ENCODE measurements at places on chromosomes 11 and 22. TPM values are rescaled to one million over a fixed set of nuclear protein-coding genes. Genes with fewer than 3 reads are reported as not detected.
A peak's percentile ranks its signal among the peaks of the same experiment; 100 is the strongest.

- peak; percentile 57 for DNase-seq
Measured at GRCh38 chr11:88337987-88338668, 592 bp upstream of the CTSC start.

The SLC22A9 gene
- total RNA-seq: not detected

GRCh38 chr11:75782540-75783263, 14.1 kb downstream of the DGAT2 start:
- no peak for DNase-seq

DNA sequence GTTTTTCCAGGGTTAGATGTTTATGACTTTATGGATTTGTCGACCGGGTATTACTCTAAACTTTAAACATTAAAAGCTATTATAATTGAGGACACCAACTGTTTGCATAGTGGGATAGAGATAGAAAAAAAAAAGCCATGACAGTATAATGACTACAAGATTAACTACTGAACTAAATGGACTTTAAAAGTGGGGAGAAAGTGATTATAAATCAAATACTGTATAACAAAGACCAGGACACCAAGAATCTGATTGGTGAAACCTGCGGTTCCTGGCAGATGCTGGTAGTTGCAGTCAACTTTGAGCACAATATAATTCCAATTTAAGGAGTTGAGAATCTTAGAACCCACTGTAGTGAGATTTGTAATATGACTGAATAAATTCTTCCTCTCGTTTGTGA, 2.5 kb downstream of the CRKL start:
- DNase-seq: peak; percentile 12

- DNase-seq: no peak
Measured at GRCh38 chr11:87739261-87739660, 436.0 kb downstream of the RAB38 start.

DNA sequence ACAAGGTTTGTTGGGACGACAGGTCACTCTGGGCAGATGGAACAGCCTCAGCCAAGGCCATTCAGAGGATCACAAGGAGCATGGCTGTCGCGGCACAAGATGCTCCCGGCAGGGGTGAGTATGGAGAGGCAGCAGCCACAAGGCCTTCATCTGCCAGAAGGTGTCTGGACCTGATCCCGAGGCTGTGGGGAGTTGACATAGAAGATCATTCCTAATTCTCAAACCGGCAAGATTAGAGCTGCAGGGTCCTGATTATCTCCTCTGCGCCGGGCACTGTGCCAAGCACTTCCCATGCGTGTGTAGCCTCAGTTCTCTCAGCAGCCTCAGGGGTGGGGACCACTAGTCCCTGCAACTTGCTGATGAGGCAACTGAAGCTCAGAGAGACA, 32.3 kb upstream of the RFPL3 start:
- DNase-seq: peak; percentile 16

GRCh38 chr11:112185883-112186282, 10.6 kb downstream of the BCO2 start:
- peak; percentile 22 for DNase-seq

The OR6A2 gene
- 0.10 TPM for total RNA-seq

The PRAME gene
- not detected for total RNA-seq

DNA sequence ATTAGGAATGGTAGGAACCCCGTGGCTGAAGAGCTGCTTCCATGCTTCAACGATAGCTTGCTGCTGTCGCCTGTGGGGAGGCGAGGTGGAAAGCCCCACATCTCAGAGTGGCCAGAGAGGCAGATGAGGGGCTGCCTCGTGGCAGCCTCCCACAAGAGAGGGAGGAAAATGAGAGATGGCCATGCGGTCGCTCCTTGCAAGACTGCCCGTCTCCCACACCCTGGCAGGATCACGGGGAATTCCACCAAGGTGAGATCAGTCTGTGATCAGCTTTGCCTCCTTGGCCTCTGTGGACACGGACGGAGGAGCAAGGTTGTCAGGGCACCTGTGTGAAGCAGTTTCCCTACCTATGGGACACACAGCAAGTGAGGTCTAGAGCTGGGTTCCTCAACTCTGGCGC, 3.0 kb downstream of the CRYBA4 start:
- DNase-seq: no peak

DNA sequence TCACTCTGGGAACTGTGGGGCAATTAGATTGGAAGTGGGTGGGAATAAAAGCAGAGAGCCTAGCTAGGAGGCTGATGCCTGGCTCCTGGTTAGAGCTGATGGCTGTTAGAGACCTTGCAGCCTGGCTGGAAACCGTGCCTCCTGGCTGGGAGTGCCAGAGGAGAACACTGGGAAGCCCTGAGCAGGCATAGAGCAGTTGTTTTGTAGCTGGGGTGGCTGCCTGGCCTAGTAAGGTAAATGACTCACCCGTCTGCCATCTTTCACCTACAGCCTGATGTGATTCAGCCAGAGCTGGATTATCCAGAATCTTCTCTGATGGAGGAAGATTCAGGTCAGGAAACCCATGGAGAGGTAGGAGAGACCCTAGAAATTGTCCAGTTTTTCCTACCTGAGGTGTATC, 6.1 kb downstream of the UQCR10 start:
- no peak for DNase-seq

Measured in tongue (tissue), 3 donors.